ENCODE measurements at places on chromosomes 6 and 20.

GRCh38 chr6:31865205-31866118 is 2.8 kb upstream of the NEU1 start:
- no peak for DNase-seq

- DNase-seq, result no peak
These were observed 26.8 kb upstream of the UBE2J1 start for GRCh38 chr6:89379281-89379680.

DNA sequence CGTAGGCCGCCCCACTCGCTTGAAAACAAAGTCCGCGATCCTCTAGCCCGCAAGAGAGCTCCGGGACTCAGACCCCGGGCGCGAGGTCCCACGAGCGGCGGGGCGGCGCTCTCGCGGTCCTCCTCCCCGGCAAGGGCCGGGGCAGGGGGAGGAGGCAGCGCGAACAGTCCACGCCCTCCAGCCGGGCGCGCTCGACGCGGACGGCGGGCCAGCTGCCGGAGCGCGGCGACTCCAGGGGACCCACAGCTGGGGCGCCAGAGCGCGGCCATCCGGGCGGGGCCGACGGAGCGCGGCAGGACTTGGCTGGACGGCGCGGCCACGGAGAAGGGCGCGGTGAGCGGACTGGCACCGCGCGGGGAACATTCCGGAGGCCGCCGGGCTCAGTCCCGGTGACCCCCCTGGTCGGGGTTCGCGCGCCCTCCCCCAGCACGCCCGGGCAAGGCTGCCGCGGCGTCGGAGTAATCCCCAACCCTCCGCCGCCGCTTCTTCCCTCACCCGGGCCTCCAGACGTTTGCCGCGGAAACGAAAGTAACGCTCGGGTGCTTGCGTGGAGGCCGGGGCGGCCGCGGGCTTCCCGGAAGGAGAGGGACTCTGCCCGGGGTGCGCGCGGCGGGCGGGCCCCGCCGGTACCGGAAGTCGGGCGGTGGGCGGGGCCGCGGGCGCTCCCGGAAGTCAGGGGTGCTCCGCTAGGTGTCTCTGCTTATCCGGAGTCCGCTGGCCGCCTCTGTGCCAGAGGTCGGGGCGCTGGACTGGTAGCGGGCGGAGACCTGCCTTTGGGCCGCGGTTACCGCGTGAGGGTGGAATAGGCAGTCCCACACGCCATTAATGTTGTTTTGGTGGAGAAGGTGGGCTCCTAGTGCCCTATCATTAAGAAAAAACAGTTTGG is at the start of gene RIPK1:
Gene RIPK1, plus strand, starts transcription at position 166 of the 886 bp plus-strand sequence. CDS start 8,330 bp downstream, outside the sequence.
- DNase-seq, result peak; percentile 92

DNA sequence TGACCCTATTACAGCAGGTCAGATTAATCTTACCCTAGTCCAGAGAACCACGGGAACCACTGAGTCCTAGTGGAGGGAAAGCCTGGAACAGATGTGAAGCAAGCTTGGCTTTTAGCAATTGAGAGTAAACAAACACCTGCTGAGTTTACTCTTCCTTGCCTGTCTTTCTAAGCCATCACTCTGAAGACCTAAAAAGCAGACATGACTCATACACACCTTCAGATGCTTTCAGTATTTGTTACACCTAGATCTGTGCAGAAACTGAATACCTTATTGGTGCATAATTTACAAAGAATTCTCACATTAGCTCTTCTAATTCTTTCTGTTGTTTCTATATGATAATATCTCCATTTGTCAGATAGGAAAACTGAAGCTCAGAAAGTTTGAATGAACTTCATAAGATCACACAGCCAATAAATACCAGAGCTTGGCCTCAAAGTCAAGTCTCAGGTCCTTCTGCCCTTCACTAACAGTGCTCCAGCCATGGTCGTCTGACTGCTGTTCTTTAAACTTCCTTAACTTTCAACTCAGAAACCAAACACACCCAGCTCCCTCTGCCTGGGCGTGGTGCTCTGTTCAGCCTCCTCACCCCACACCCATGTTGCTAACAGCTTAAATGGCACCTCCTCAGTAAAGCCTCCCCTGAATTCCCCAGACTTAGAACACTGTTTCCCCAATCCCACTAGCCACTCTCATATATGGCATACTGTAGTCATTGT is 8.6 kb upstream of the GABBR1 start:
- no peak for DNase-seq

DNA sequence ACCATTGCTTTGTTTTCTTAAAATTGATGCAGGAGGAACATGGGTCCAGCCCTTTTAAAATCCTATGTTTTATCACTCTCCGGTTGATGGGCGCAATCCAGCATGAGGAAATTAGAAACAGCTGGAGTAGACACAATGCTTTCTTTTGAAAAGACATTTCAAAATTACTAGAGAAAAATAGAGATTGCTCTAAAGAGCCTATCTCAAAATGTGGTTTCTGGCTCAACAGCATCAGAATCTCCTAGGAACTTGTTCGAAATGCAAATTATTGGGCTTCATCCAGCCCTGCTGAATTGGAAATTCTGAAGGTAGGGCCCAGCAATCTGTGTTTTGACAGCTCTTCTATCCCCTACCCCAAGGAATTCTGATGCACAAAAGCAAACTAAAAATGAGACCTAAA is 190.8 kb upstream of the BMP2 start:
- no peak for DNase-seq

GRCh38 chr20:46362921-46363867 is 43.2 kb downstream of the ELMO2 start:
- DNase-seq, result no peak

- no peak for DNase-seq
These were observed 9.1 kb downstream of the TRIM31 start for GRCh38 chr6:30103872-30104179.

GRCh38 chr6:45278367-45278766 is 49.8 kb upstream of the RUNX2 start:
- no peak for DNase-seq

- DNase-seq, result no peak
These were observed 14.0 kb downstream of the TSPYL4 start for GRCh38 chr6:116239856-116240255.

DNA sequence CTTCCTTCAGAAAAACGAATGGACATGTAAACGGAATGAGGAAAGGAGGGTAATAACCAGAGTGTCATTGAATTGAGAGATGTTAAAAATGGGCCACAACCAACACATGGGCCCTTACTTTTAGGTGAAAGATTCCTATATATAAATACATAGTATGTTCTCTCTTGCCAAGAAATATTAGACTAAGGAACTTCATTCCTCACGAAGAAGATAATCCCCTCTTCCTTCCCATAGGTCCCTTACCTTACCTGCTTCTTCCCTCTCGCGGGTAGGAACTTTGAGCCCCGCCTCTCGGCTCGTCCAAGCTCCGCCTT is 295 bp upstream of the TBC1D22B start:
- DNase-seq, result no peak

- DNase-seq, result no peak
These were observed 19.4 kb downstream of the RSPO4 start for GRCh38 chr20:982754-983153.

GRCh38 chr6:5084360-5084780 is 771 bp upstream of the PPP1R3G start:
- no peak for DNase-seq

- no peak for DNase-seq
These were observed 135.3 kb downstream of the CDH4 start for GRCh38 chr20:61387204-61387953.

GRCh38 chr20:11170565-11170964 is 496.8 kb upstream of the JAG1 start:
- DNase-seq, result no peak
